Stimulated activated CD8-positive, alpha-beta memory T cell treated with anti-CD3 and anti-CD28 coated beads, Interleukin-4, amount 100 ng/mL, for 1 hour (primary cell): ENCODE measurements at places on chromosomes 3 and 15.

DNA sequence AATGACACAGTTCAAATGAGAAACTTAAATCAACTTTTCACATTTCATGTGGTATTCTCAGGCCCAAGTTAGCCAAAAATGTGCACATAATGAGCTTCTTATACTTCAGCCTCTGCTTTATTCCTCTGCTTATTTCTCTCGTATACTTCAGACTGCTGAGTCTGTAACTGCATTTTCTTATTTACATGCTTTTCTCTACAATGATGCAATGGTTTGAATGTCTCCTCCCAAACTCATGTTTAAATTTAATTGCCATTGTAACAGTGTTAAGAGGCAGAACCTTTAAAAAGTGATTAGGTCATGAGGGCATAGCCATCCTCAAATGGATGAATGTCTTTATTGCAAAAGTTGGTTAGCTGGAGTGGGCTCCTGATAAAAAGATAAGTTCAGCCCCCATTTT, 184.2 kb downstream of the SUCLG2 start:
- no peak for DNase-seq

- no peak for DNase-seq
These were observed 857.7 kb downstream of the OTOL1 start for GRCh38 chr3:162354356-162354755.

- DNase-seq = no peak
These were observed 273.7 kb upstream of the ATP11B start for GRCh38 chr3:182519569-182519968.

- DNase-seq = no peak
These were observed 292.5 kb upstream of the SATB1 start for GRCh38 chr3:18717598-18717997.

DNA sequence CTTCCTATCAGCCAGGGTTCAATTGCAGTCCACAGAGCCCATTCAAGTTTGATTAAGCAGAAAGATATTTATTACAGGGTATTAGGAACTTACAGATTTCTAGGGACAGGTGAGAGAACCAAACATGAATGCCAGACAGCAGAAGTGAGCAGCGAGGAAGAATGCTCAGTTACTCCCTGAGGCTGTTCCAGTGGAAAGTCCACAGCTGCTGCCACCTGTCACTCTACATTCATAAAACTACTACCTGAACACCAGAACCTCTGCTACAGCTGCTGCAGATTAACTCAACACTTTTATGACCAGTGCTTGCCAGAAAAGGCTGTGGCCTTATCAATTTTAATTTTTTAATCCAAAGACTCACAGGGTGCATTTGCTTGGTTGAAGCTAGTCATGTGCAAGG, 325.4 kb upstream of the ONECUT1 start:
- no peak for DNase-seq

- no peak for DNase-seq
These were observed 159.3 kb upstream of the MDFIC2 start for GRCh38 chr3:70471464-70472342.
